ENCODE measurements at places on chromosomes 6 and 20. TPM values are rescaled to one million over a fixed set of nuclear protein-coding genes. Genes with fewer than 3 reads are reported as not detected.

DNA sequence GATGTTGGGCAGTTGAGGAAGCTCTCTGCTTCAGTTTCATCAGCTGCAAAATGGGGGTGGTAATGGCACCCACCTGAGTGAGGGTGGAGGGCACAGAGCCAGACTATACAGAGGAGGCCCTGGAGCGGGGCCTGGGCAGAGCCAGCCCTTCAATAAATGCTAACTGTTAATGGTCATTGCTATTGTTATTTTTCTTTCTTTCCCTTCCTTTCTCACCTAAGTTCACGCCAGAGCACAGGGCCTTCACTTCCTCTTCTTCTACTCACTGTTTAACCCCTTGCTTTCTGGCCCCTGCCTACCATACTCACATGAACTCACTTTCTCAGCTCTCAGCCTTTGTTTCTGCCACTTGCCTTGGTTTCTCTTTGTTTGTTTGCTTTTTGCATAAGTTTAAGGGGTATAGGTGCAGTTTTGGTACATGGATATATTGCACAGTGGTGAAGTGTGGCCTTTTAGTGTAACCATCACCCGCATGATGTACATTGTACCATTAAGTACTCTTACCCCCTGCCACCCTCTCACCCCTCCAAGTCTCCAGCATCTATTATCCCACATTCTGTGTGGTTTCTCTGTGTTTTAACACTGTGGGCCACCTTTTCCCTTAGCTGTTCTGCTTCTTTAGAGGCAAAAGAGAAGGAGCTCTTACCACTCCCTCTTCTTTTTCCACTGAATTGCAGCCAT lies 7.5 kb upstream of the RREB1 start:
- DNase-seq, result no peak

DNA sequence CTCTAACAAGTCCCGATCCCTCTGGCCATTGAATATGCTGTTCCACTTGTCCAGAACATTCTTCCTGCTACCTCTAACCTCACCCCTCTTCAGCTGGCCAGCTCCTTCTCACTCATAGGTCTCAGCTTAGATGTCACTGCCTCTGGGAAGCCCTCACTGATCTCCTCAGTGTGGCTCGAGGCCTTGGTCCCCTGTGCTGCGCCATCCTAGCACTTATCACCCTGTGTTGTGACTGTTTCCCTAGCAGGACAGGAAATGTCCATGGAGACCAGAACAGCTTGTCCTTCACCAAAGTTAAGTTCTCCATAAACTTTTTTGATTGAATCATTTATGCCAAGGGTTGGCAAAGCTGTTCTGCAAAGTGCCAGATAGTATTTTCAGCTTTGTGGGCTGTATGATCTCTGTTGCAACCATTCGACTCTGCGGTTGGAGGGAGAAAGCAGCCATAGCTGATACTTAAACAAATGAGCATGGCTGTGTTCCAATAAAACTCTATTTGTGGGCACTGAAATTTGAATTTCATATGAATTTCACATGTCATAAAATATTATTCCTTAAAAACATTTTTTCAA lies 6.5 kb upstream of the BNIP5 start:
- no peak for DNase-seq

GRCh38 chr20:36827541-36828279 lies 48.2 kb upstream of the TLDC2 start:
- DNase-seq, result no peak

DNA sequence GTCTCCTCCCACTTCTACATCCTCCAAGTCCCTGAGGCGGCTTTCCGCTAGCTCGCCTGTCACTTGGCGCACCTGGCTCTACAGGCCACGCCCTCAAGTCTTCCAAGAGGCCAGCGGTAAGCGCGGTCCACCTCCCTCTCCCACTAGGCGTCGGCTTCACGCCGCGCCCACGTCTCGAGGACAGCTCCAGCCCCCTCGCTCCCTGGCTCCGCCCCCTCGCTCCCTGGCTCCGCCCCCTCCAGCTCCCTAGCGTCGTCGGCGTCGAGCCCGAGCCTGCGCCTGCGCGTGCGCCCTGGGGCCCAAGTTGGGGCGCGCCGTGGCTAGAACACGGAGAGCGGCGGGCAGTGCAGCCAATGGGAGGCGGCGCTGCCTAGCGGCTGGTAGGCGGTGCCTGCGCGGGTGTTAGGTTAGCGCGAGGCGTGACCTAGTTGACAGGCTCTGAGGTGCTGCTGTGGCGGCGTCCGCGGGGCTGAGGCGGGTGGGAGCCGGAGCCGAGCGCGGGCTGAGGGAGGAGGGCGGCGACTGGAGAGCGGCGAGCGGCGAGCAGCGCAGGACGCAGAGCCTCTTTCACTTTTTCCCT lies at the start of gene MACROD2:
Gene MACROD2, plus strand, starts transcription at position 431 of the 580 bp plus-strand sequence.
- peak; percentile 97 for DNase-seq

GRCh38 chr6:31582230-31582643 lies at the start of gene LTB:
TSS of gene LTB (minus strand) at chr6:31582424. CDS start at chr6:31582417, 7 bp downstream.
- no peak for DNase-seq

DNA sequence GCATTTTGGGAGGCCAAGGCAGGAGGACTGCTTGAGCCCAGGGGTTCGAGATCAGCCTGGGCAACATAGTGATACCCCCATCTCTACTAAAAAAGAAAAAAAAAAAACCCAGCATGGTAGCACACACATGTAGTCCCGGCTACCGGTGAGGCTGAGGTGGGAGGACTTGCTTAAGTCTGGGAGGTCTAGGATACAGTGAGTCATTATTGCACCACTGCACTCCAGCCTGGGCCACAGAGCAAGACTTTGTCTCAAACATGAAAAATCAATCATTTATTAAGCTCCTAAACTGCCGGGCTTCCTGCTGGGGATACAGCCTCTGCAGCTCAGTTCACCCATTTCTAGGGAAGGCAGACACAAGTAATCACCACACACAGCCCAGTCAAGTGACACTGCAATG lies 7.3 kb upstream of the USP45 start:
- no peak for DNase-seq

GRCh38 chr20:47328129-47328528 lies 28.4 kb downstream of the ZMYND8 start:
- no peak for DNase-seq

GRCh38 chr20:35004749-35005462 lies 49.2 kb downstream of the MYH7B start:
- no peak for DNase-seq

- no peak for DNase-seq
These were observed 850.0 kb downstream of the DHX35 start for GRCh38 chr20:39812116-39812515.

DNA sequence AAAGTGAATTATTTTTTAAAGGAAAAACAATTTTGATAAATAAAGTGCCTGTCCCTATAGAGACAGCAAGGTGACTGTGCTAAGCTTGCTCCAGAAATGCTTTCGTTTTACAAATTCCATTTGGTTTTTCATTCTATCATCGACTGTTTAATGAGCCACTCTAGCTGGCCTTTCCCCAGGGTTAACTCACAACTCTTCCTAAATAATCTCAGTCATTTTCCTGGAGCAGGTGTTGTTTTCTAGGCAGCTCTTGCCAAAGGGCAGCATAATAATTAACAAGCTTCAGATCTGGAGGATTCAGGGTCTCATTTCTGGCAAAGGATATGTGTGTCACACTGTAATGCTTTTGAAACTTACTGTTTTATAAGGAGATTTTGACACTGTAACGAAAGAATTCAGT lies 184.2 kb downstream of the KHDC1L start:
- DNase-seq, result peak; percentile 13

DNA sequence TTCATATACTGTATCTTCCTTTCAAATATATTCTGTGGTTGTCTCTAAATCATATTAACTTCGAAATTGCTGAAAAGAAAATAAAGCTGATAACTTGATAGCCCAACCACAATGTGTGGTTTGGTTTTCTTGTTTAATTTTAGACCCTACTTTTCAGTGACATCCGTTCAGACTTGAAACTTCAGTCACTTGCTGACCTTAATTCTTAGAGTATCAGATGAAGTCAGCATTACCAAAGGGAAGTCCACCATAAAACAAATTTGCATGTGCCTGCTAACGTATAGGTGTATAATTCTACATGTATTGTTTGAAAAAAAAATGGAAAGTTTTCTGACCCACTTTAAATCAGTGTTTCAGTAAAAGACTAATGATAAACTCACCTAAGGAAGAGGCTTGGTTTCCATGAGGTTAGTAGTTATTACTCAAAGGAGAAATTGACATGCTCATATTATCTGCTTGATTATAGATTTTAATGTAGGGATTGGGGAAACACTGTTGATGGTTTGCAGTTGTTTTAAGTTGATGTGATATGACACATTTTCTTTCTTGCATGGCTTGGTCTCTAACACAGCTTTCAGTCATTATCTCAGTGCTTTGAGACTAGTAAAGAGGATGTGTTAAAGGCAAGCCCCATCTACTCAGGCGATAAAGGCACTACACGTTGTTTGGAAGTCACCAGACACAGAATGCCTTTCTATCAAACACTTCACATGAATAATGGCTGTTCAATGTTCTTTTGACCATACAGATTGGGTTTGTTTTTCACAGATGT lies 5.2 kb upstream of the IL17A start:
- DNase-seq, result no peak

GRCh38 chr20:57294550-57294949 lies 28.1 kb upstream of the BMP7 start:
- DNase-seq, result peak; percentile 89

DNA sequence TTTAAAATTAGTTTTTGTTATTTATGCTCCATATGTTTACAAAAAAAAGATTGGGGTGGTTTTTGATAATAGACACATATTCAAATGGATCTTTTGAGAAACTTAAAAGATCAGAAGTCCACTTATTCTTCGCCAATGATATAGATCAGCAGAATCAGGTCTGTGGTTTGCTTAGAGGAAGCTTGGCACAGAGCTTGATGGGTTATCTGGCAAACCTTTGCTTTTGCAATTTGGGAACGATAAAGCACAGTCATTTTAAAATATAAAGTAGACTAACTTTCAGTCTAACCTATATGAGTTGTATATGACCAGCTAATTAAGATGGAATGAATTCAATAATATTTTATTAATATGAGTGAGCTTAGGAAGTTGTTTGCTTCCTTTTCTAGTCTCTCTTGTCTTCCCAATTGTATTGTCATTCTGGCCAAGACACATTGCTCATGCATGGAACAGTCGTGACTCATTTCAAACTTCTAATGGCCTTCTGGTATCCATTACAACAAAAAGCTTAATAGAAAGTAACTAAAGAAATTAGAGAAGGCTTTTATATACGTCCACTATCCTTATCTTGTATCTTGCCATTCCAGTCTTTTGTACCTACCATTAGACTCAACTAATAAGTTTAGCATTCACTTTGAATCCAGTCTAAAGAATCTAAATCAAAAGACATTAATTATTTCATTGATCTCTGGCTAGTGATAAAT lies 118.7 kb downstream of the TBX18 start:
- no peak for DNase-seq

DNA sequence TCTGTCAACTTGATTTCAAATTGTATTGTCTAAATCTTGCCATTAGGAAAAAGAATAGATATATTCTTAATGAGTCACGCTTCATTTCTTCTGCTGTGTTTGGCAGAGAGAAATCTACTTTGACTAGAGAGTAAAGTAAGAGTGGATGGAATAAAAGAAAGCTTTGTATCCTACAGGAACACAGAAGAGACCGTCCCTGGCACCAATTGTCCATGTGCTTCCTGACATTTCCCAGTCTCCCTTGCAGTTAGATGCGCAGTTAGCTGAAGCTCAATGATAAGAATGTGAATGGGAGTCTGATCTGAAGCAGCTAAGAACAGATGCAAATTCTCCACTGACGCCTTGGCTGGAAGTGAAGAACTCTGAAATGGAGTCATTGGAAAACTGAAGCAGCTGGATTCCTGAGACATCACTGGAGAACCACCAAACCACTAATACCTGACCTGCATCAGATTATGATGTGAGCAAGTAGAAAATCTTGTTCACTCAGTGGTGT lies 528.2 kb upstream of the MARCKS start:
- DNase-seq, result no peak

GRCh38 chr6:82371799-82372546 lies 8.4 kb downstream of the TPBG start:
- DNase-seq, result no peak

DNA sequence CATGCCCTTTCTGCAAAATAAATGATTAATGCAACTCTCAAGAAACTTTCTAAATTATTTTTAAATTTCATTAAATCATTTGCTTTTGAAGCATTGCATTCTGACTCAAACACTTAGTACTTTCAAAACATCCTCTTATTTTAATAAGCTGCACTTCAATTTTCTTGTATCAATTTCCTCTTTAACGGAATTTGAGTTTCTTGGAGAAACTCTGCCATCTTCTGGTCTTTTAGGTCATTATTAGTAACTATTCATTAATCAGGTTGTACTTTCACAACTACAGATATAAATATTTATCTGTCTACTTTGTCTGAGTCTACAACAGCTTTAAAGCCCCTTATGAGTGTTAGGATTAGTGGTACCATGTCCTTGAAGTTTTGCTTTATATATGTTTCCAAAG lies 30.2 kb downstream of the TMX4 start:
- no peak for DNase-seq

- DNase-seq, result no peak
These were observed 1.7 kb downstream of the DIDO1 start for GRCh38 chr20:62924442-62925075.

- DNase-seq, result no peak
These were observed 64.6 kb upstream of the SCP2D1 start for GRCh38 chr20:18748987-18749386.

GRCh38 chr6:11232193-11232769 lies at the start of gene NEDD9:
TSS of gene NEDD9 (minus strand) at chr6:11232668. CDS start at chr6:11232515, 153 bp downstream.
- DNase-seq, result peak; percentile 99

DNA sequence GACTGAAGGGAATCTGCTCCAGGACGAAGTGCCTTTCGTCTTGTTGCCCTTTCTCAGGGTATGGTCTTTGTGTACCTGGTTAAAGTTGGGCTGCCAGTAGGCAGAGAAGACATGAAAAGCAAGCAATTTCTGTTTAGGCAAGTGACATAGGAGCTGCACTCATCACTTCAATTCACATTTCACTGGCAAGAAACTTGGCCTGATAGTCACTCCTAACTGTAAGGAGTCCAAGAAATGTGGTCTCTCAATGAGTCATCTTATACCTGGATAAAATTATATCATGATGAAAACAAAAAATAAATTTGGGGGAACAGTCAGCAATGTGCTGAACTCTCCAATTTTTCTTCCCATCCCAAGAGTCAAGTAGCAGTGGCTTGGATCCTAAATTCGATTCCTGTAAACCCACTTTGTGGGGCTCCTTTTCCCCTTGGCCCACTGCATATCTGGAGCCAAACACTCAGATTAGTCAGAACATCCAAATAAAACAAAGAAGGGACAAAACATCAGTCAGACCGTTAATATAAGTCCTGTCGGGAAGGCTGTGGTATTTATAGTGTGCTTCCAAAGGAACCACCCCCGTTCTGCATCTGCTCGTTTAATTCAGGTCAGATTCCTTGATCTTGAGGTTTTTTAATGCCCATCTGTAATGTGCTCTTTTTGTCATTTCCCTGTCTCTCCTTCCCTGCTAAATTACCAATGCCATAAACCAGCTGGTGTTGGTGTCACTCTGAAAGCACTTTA lies 5.0 kb upstream of the GABRR1 start:
- peak; percentile 39 for DNase-seq

The MYLK4 gene
- total RNA-seq, result 1.3 TPM

The TREM2 gene
- total RNA-seq, result 7.8 TPM

The C6orf15 gene
- total RNA-seq, result not detected

The IMPG1 gene
- total RNA-seq, result not detected

The BTN1A1 gene
- 0.09 TPM for total RNA-seq

The MUC21 gene
- not detected for total RNA-seq

The TAAR8 gene
- not detected for total RNA-seq

The HLA-DQB1 gene
- total RNA-seq, result 13.8 TPM

The ACTL10 gene
- 3.0 TPM for total RNA-seq

The MCHR2 gene
- total RNA-seq, result not detected

The COL9A3 gene
- total RNA-seq, result 4.3 TPM

The TMEM74B gene
- total RNA-seq, result 0.54 TPM

The SLA2 gene
- total RNA-seq, result 1.5 TPM

The ZC2HC1B gene
- total RNA-seq, result not detected

The POLR1H gene
- 23.3 TPM for total RNA-seq

The SMPDL3A gene
- 10.7 TPM for total RNA-seq

The HUS1B gene
- total RNA-seq, result 1.2 TPM

The SMLR1 gene
- total RNA-seq, result 0.16 TPM
